Non-pigmented ciliary epithelial cell (primary cell): ENCODE measurements at places on chromosomes 4 and X.
A peak's percentile ranks its signal among the peaks of the same experiment; 100 is the strongest.

GRCh38 chrX:74449322-74449936, 28.1 kb downstream of the SLC16A2 start:
- DNase-seq = no peak

DNA sequence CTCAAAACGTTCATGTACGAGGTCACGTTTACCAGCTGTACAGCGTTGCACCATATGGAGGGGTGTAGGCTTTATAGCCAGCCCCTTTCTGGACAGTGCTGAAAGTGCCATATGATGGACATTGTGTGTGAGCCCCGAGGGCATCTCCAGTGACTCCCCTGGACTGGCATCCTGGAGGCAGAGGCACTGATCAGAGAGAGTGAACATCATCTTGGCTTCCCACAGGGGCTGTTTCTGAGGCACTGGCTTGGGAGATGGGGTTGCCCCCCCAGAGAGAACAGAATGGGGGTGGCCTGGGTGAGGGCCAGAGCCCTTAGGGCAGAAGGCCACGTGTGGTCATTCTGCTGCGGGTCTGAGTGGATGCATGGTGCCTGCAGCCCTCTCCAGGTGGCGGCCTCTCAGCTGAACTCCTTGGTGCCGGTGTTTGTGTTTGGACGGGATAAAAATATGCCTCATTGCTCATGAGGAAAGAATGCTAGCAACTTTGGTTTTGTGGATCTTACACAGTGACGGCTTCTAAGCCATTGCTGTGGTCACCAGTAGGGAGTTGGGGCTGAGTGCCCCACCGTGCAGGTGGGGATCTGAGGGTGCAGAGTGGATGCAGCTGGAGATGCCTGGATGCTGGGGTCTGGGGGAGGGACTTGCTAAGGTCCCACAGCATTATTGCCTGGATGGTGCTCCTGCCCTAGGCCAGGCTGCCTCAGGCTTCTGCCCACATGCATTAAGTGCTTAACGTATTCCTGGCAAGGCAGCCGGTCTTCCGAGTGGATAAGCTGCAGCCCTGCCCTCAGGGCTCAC, 3.4 kb downstream of the WFS1 start:
- peak; percentile 70 for DNase-seq

- DNase-seq = no peak
These were observed 3.5 kb downstream of the GUCY1B1 start for GRCh38 chr4:155762334-155762733.

DNA sequence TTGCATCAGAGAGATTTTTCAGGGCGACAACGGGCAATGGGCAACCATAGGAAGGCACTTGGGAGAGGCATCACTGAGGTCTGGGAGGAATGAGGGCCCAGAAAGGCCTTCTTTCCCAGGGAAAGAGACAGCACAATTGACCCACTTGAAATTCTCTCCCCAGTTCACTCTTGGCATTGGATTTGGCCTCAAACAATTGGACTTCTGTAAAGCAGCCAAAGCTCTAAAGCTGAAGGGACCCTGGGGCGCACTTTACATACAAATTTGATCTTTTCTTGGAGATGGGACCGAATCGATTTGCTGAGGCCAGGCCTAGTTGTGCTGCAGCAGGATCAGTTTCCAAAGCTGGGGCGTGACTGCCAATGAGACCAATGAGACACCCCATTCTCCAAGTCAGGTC, 3.2 kb downstream of the ARHGAP36 start:
- no peak for DNase-seq

DNA sequence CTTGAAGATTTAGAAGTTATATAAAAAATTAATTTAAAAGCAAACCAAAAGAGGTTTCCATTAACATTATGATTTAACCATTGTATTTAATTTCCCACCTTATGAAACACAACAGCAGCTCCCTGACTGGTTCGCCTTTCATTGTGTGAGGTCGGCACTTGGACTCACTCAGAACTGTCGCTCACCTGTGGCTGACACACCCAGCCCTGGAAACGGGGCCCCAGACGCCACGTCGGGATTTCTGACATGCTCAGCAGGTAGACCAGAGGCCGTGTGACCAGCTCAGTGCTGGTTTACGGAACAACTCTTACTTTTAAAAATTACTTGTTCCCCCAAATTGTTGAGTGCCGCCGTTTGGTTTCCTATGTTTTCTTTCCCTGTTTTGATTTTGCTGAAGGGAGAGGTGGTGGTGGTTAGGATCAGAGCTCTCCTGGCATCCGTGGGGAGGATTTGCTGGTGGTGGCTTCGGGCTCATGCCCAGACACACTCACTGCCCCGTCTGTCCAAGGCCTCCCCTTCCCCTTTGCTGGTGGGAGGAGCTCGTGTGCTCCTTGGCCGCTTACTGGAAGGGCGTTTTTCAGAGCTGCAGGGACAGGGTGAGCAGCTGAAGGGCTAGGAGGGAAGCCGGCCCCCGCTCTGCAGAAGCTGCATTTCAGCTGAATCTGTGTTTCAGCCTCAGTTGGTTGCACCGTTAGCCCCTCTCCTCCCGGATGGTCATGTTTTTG, 59.2 kb downstream of the CPLX1 start:
- no peak for DNase-seq

GRCh38 chrX:13397878-13398818, 78.3 kb upstream of the ATXN3L start:
- DNase-seq = peak; percentile 96

- DNase-seq = no peak
These were observed 148.7 kb upstream of the NAP1L5 start for GRCh38 chr4:88846206-88846790.

GRCh38 chr4:3765271-3766035, 732 bp upstream of the ADRA2C start:
- peak; percentile 22 for DNase-seq

GRCh38 chrX:10507181-10507580, 113.2 kb downstream of the MID1 start:
- DNase-seq = no peak

- DNase-seq = peak; percentile 80
These were observed 24.0 kb upstream of the MTHFD2L start for GRCh38 chr4:74133786-74134499.
